ENCODE measurements at places on chromosomes 12 and 14.

DNA sequence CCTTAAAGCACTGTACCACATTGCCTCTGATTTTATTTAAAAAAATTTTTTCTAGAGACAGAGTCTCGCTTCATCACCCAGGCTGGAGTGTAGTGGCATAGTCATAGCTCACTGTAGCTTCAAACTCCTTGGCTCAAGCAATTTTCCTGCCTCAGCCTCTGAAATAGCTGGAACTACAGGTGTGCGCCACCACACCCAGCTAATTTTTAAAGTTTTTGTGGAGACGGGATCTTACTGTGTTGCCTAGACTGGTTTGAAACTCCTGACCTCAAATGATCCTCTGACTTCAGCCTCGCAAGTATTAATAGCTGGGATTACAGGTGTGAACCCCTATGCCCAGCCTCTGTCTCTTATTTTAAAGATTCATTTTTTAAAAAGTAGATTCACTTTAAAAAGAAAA is 5.3 kb downstream of the USP15 start:
- no peak for DNase-seq

DNA sequence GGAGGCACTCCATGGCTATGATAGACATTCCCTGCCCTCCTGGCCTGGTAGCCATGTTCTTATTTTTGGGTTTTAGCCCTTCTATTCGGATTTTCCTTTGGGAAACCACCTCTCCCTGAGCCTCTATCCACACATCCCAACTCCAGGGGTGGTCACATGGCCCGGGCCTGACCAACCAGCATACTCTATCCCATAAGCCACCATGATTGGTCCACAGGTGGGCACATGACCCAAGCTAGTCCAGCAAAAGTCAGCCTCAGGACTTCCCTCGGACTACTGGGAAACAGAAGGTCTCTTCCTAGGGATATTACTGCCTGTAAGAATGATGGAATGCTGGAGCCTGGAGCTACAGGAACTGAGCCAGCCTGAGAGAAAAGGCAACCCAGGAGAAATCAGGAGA is 12.5 kb downstream of the PRIMA1 start:
- DNase-seq = no peak

GRCh38 chr12:110348431-110349059 is 55.0 kb downstream of the ANAPC7 start:
- peak; percentile 45 for DNase-seq

GRCh38 chr12:124881123-124881522 is 17.5 kb upstream of the SCARB1 start:
- no peak for DNase-seq

GRCh38 chr14:61438860-61439765 is 117.7 kb downstream of the PRKCH start:
- DNase-seq = no peak

- no peak for DNase-seq
These were observed 24.7 kb downstream of the OR4N2 start for GRCh38 chr14:19828314-19828713.

GRCh38 chr12:106499628-106500027 is 83.2 kb upstream of the RFX4 start:
- DNase-seq = no peak

DNA sequence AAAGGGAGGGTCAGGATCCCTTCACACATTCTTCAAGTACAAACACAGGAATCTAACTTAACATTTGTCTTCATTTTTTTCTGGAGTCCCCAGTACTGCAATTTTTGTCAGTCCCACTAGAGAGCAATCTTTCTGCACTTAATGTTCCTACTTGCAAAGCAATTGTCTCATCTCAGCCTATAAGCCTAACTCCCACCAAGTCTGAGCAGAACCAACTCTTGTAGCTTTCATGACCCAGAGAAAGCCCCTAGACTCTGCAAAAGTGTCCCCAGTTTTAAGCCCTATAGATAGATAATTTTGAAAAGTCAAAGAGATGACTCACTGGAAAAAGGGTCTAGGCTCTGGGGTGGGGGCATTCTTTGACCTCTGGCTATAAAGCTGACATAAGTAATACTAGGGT is 1.8 kb upstream of the ZBTB39 start:
- DNase-seq = no peak

DNA sequence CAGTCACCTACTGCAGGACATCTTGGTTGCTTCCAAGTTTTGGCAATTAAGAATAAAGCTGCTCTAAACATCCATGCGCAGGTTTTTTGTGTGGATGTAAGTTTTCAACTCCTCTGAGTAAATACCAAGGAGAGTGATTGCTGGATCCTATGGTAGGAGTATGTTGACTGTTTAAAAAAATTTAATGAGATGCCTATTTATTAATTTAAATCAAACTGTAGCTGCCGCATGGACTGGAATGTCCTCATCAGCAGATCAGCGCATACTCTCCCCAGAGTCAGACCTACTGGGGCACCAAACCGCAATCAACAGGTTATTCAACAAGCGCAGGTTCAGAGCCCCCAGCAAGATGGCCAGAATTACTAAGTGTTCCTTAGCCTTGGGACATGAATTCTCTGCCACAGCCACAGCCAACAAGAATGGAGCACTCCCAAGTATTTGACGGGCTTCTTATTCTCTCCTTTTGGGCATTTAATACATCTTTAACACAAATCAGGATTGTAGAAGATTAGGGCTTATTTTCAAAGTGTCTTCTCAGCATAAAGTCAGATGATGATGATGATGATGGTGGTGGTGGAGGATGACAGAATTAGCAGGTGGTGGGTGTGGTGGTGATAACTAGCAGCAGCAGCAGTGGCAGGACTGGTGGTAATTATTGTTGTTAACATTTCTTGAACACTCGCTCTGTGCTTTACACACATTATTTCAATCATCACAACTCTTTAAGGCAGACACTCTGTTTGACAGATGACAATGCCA is 170.7 kb downstream of the CHST11 start:
- DNase-seq = no peak

DNA sequence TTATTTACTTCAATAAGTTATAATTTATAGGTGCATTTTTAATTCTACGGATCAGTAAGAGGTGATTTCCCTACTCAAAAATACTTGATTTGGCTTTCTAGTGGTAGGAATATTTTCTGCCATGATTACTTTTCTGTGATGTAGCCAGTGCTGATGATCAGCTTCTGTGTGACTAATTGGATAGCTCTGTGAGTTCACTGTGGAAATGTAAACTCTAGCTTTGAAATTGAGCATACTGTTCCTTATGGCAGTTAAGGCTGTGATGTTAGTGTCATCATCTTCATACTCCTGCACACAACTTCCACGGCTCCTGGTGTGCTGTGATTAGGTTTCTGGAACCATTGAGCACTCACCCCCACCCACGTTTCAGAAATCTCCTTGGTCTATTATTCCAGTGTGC is 48.2 kb downstream of the PLEKHA5 start:
- DNase-seq = no peak

- no peak for DNase-seq
These were observed 15.7 kb downstream of the KCNA5 start for GRCh38 chr12:5059358-5059757.

DNA sequence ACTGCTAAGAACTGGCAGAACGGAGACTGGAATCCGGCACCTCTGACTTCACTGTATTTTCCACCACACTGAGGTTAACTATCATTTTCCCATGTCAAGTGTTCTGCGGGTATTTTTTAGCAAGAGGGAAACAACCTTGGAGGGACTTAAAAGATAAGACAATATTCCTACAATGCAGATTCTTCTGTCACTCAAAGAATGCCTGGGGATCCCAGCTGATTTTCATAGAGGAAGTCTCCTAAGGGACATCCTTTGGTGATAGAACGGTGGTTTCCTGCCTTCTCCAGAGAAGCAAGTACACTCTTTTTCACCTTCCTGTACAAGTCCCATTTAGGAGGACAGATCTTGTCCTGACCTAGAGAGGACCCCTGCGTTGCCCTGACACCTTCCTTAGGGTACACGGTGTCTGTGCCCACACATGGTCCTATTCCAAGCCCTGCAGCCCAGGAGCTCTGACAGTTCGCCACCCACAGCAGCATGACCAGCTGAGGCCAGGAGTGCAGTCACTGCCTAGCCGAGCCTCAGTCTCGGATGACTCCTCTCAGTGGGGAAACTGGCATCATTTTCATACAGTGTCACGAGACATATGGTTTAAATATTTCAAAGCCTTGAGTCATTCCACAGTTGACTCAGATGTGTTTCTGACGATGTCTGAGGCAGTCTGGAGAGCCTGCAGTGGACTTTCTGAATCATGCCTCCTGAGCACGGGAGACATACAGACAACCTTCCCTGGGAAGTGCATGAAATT is 181.3 kb upstream of the FKBP4 start:
- DNase-seq = peak; percentile 71

- peak; percentile 22 for DNase-seq
These were observed 13.4 kb upstream of the OAS2 start for GRCh38 chr12:112964915-112965314.

DNA sequence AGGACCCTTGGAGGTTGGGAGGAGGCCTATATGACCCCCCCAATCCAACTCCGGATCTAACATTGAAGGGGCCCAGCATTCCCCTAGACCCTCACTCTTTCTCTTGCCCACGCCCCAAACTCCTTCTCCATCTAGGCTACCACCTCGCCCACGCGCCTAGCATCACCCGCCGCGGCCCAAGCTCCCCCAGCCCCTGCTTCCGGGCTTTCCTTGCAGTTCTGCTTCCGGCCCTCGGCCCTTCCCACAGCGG is 445 bp downstream of the CERS5 start:
- DNase-seq = peak; percentile 86

- no peak for DNase-seq
These were observed 110.5 kb downstream of the GPR135 start for GRCh38 chr14:59354666-59355065.

GRCh38 chr14:52951681-52952554 is 1.1 kb upstream of the FERMT2 start:
- peak; percentile 53 for DNase-seq

DNA sequence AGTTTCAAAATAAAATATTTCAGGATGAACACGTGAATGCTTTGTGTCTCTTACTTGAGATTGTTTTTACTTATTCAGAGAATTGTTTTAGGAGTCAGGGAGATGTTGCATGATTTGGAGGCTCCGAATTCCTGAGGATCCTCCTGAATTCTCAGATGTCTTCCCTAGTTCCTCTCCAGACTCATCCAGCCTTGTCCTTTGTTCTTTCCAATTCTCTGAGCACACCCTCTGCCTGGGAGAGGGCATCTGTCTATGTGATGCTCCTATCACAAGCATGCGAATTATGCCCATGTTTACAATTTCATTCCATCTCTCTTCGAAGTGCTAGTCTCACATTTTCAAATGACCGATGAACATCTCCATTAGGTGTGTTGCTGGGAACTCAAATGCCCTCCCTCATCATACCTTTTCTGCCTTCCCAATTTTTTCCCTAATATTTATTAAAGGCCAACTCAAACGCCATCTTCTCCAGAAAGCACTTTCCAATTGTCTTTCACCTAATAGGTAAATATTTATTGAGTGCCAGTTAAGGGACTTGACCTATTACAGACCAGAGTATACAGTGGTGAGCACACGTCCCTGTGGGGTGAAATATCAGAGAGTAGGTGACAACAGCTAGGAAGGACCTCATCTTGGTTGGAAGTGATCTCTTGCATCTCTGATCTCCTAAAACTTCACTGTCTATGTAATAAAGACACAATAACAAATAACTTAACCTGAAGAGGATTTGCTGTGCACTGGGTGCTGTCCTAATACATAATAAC is 64.4 kb downstream of the ARF6 start:
- no peak for DNase-seq

Measured in activated CD8-positive, alpha-beta memory T cell treated with anti-CD3 and anti-CD28 coated beads, Interleukin-2, amount 50 U/mL, for 48 hours (primary cell).